ENCODE measurements at places on chromosomes 6 and 20. TPM values are rescaled to one million over a fixed set of nuclear protein-coding genes. Genes with fewer than 3 reads are reported as not detected.

FAM217A gene
- total RNA-seq = not detected

EGFL8 gene
- total RNA-seq = 6.9 TPM

TNFRSF6B gene
- total RNA-seq = 9.9 TPM

RAD21L1 gene
- not detected for total RNA-seq

FERMT1 gene
- total RNA-seq = 5.7 TPM

BPIFB1 gene
- not detected for total RNA-seq

ZSCAN23 gene
- 2.3 TPM for total RNA-seq

CTAGE9 gene
- 0.66 TPM for total RNA-seq

HCK gene
- total RNA-seq = 2.1 TPM

DNA sequence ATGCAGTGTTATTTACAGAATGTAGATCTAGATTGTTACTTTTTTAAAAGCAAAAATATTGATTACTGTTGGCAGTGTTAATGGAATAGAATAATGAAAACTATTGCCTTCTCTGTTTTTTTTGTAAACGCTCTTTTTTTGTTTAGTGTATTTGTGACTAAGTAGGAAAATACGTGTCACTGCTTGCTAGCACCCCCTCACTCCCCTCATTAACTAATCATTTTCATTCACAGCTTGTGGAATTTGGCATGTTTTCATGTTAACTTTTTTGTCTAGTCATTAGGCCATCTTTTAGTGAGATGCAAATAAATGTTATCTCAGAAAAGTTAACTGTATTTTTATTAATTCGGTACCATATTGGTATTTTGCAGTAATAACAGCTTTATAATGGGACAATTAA is 29.8 kb downstream of the ADGRG6 start:
- no peaks in the 10 kb centered on the region for H3K27me3 ChIP-seq
- H3K27ac ChIP-seq = no peak overlapping the region
- no peaks in the 10 kb centered on the region for H3K4me1 ChIP-seq
- DNase-seq = no peak
- H3K4me3 ChIP-seq = no peak overlapping the region

GRCh38 chr6:132153221-132153898 is 202.2 kb upstream of the CCN2 start:
- H3K27ac ChIP-seq = no peak overlapping the region
- no peak for DNase-seq
- H3K36me3 ChIP-seq = no peaks in the 10 kb centered on the region
- H3K4me3 ChIP-seq = no peak overlapping the region

- no peaks in the 10 kb centered on the region for H3K36me3 ChIP-seq
- H3K27ac ChIP-seq = no peak overlapping the region
- H3K27me3 ChIP-seq = no peaks in the 10 kb centered on the region
- no peak overlapping the region for H3K4me3 ChIP-seq
Measured at GRCh38 chr20:20835897-20836296, 123.5 kb upstream of the RALGAPA2 start.

DNA sequence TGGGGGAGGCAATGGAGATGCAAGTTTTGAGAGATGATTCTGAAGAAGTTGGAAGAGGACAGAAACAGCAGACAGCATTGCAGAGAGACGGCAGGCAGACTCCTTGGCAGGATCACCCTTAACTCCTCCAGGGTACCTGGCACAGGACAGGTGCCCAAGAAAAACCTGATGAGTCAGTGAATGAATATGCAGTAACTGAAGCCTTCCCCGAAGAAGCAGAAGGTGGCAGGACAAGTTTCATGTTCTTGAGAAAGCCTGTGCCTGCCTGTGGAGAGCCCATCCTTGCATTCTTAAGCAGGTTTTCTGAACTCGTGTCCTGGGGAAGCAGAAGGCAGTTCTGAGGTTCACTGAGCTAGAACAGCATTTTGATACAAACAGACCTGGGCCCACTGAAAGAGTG is 79.6 kb upstream of the SASH1 start:
- H3K4me3 ChIP-seq = no peak overlapping the region
- no peaks in the 10 kb centered on the region for H3K36me3 ChIP-seq
- no peak overlapping the region for H3K27ac ChIP-seq
- no peak for DNase-seq
- no peaks in the 10 kb centered on the region for H3K27me3 ChIP-seq

GRCh38 chr20:13443690-13444089 is 195.0 kb downstream of the TASP1 start:
- H3K36me3 ChIP-seq = no peaks in the 10 kb centered on the region
- H3K27me3 ChIP-seq = no peaks in the 10 kb centered on the region
- no peak overlapping the region for H3K4me3 ChIP-seq

DNA sequence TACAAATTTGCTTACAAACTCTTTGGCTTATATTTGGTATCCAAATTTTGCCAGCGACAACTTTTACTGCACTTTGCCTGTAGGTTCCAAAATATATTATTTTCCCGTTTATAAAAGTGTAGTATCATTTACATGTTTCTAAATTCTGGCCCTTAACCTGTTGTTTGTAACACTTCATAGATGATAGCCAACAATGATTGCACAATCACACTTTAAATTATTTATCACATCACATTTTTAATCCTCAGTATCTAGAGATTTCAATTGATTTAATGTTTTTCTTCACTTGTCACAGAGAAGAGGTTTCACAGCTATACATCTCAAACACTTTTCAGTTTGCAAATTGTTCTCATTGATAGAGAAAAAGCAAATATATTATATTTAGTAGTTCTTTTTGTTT is 1151.2 kb upstream of the EYS start:
- no peak for DNase-seq
- no peak overlapping the region for H3K4me3 ChIP-seq
- no peak overlapping the region for H3K27ac ChIP-seq
- no peaks in the 10 kb centered on the region for H3K4me1 ChIP-seq

DNA sequence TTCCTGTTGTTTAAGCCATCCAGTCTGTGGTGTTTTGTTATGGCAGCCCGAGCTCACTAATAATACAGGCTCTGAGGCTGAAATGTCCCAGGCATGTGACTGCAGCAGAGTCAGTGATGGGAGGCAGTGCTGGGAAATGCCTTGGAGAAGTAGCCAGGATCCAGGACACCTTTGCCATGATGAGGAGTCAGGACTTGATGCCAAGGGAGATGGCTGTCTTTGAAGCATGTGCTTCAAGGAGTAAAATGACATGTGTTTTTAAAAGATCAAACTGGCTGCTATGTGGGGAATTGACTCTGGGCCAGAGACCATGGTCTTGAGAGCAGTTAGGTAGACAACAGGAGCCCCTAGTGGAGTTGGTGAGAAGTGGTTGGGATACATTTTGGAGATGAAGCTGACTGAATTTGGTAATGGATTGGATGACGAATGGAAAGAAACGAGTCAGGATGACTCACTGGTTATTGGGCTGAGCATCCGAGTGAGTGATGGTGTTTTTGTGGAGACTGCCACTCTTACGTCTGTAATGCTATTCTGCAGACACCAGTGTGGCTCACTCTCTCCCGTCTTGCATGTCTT is 322.2 kb downstream of the PLCB1 start:
- no peak overlapping the region for H3K27ac ChIP-seq
- H3K4me1 ChIP-seq = no peaks in the 10 kb centered on the region
- H3K27me3 ChIP-seq = no peaks in the 10 kb centered on the region
- DNase-seq = peak; percentile 26
- no peak overlapping the region for H3K4me3 ChIP-seq
- no peaks in the 10 kb centered on the region for H3K36me3 ChIP-seq

DNA sequence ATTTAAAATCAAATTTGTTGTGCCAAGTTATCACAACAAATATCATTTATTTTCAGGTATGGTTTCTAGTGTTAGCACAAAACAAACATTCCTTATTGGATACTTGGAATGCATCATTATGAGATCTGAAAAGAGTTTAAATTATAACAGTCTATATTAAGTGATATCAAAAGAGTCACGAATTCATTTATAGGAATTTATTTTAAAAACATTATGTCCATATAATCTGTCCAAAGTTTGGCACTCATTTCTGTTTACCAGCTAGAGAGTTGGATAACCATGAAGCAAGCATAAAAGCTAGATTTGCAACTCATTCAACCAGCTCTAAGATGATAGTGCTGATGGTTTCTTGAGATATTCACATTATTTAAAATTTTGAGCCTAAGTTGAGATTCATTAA is 453.2 kb downstream of the DOK5 start:
- no peak overlapping the region for H3K27ac ChIP-seq
- DNase-seq = no peak
- H3K27me3 ChIP-seq = no peaks in the 10 kb centered on the region
- H3K4me3 ChIP-seq = no peak overlapping the region

DNA sequence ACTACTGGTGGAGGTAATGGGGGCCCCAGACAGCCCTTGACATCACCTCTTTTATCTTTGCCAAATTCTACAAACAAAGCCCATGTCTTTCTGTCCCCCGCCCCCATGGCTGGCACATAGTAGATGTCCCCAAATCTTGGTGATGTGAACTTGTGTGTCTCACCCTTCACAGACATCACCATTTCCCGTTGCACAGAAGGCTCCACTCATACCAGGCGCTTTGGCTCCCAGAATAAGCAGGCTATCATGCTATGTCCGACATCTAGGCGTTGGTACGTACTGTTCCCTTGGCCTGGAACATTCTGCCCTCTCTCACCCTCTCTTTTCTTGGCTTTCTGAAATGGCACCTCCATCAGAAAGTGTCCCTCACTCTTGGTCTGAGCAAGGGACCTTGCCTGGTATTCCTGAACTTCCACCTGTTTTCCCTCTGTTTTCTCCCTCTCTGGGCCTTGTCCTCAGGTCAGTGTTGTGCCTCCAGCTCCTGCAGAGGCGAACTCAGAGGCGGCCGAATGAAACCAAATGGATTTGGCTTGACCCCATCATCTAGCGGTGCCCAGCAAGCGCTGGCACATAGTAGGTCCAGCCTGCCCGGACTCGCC is 968 bp upstream of the CCN5 start:
- no peak overlapping the region for H3K27ac ChIP-seq
- no peak overlapping the region for H3K4me3 ChIP-seq
- DNase-seq = no peak
- no peaks in the 10 kb centered on the region for H3K27me3 ChIP-seq
- peaks cover 11% of the 10 kb centered on the region for H3K4me1 ChIP-seq

GRCh38 chr20:51135926-51136715 is 113.2 kb upstream of the KCNG1 start:
- H3K27me3 ChIP-seq = no peaks in the 10 kb centered on the region
- no peaks in the 10 kb centered on the region for H3K36me3 ChIP-seq
- H3K4me3 ChIP-seq = no peak overlapping the region
- no peak for DNase-seq
- no peaks in the 10 kb centered on the region for H3K4me1 ChIP-seq

DNA sequence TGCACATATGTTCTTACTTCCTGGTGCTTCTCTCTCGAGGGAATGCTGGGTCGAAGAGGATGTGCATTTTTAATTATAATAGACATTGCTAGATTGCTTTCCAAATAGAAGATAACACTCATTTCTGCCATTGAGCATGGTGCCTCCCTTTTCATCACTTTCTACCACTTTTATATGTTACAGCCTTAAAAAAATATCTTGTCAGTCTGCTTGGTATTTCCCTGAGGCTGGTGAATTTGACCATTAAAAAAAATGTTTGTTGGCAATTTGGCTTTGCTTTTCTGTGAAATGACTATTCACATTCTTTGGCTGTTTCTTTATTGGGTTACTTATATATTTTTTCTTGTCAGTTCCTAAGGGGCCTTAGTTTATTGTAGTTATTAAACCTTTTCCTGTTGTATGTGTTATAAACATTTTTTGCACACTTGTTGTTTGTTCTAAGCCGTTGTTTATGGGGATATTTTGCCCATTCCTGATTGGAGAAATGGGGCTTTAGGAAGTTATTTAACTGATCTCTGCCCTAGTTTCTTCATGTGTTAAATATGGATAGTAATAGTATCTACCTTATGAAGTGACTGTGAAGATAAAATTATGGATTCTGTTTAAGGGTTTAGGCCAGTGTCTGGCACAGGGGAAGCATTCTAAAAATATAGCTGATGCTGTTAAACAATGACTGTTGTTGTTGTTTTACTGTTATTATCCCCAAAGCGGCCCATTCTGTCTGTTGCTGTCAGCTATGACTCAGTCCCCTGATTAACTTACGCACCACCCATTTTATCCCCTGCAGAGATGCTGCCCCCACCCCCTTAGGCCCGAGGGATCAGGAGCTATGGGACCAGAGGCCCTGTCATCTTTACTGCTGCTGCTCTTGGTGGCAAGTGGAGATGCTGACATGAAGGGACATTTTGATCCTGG is 3.8 kb downstream of the DDR1 start:
- no peaks in the 10 kb centered on the region for H3K27me3 ChIP-seq
- H3K27ac ChIP-seq = no peak overlapping the region
- H3K4me3 ChIP-seq = no peak overlapping the region

DNA sequence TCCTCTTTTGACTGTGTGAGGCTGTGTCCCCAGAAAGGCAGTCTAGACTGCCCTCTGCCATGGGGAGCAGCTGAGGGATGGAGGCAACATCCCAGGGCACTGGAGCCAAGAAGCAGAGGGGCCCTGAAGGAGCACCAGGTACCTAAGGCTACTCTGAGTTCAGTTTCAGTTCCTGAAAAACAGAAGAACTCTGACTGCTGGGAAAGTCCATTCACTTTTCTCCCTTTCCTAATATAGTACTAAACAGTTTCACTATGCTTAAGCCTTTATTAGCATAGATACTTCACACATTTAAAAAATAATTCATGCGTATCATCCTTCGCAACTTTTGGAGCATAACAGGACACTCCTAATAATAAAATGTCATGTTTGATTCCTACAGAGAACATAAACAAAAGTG is 130.0 kb downstream of the FOXC1 start:
- no peak overlapping the region for H3K27ac ChIP-seq
- no peak for DNase-seq
- no peak overlapping the region for H3K4me3 ChIP-seq
- no peaks in the 10 kb centered on the region for H3K36me3 ChIP-seq
- no peaks in the 10 kb centered on the region for H3K27me3 ChIP-seq

DNA sequence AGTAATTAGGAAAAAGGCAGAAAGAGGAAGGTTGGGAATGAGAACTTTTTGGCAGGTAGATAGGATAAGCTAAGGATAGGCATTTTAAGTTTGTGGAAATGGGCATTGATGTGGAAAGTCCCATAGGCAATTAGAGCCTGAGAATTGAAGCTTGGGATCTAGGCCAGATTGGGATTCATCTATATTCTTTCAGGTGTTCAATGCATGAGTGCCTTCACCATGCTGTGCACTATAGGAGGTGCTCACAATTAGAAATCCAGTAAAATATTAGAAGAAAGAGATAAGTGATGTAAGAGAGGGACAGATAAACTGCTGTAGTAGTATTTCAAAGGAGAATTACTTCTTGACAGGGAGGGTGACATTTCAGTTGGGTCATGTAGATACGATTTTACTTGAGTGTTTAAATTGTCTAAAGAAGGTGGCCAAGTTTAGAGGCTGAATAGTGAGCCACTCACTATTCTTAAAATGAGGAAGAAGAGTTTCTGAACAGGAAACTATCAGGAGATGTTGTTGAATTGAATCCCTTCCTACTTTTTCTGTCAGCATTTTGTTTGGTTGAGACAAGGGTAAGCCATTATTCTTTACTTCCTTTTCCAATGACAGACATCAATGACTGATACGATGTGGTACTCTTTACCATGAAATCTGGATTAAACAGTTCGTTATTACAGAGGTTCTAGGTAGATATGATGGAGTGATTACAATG is 31.0 kb upstream of the CTAGE9 start:
- no peak overlapping the region for H3K4me3 ChIP-seq
- H3K4me1 ChIP-seq = no peaks in the 10 kb centered on the region
- no peaks in the 10 kb centered on the region for H3K27me3 ChIP-seq
- H3K36me3 ChIP-seq = no peaks in the 10 kb centered on the region
